AG09309 (cell line): ENCODE measurements at places on chromosomes 11 and 22.

- no peak for DNase-seq
Measured at GRCh38 chr11:73969091-73969490, 13.6 kb downstream of the UCP2 start.

- DNase-seq: no peak
Measured at GRCh38 chr22:24441406-24442351, 14.3 kb downstream of the ADORA2A start.

DNA sequence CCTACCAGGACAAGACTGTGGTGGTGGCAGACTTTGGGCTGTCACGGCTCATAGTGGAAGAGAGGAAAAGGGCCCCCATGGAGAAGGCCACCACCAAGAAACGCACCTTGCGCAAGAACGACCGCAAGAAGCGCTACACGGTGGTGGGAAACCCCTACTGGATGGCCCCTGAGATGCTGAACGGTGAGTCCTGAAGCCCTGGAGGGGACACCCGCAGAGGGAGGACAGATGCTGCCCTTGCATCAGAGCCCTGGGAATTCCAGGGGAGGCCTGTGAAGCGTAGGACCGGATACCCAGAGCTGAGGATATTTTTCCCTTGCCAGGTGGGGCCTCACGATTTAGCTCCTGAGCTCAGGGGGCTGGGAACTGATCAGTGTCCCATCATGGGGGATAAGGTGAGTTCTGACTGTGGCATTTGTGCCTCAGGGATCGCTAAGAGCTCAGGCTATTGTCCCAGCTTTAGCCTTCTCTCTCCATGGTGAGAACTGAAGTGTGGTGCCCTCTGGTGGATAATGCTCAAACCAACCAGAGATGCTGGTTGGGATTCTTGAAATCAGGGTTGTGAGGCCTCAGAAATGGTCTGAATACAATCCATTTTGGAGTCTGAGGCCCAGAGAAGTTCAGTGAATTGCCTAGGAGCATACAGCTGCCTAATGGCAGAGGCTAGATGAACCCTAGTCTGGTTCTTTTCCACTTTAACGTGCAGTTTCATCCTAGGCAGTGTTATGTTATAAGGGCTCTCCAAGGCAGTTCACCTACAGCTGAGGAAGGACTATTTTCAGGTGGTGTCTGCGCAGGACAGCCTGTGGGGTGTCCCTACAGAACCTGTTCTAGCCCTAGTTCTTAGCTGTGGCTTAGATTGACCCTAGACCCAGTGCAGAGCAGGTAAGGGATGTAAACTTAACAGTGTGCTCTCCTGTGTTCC, 19.5 kb downstream of the PIK3IP1 start:
- no peak for DNase-seq

DNA sequence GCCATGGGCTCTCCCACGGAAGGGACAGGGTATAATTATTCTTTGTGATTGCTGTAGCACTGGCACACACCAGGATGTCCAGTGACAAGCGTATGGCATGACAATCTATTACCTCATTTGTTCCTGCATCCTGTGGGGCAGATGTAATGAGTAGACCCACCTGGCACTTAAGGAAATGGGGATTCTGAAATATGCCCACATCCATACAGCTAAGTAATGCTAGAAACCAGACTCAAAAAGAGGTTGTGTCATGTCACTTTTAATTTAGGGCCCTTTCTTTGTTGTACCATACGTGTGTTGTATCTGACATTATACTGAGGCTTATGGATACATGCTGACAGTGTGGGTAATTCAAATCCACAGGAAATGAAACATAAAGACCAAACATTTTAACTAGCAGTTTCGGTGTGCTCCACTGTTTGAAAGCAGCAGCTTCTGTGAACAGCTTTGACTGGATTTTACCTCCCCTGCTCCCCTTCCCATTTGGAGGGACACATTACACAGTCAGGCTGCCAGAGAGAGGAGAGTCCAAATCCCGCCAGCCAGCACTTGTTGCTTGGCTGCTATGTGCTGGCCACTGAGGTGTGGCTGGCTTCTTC, 21.2 kb downstream of the GRAMD1B start:
- DNase-seq: no peak

GRCh38 chr11:81787584-81788049, 946.0 kb downstream of the FAM181B start:
- no peak for DNase-seq

DNA sequence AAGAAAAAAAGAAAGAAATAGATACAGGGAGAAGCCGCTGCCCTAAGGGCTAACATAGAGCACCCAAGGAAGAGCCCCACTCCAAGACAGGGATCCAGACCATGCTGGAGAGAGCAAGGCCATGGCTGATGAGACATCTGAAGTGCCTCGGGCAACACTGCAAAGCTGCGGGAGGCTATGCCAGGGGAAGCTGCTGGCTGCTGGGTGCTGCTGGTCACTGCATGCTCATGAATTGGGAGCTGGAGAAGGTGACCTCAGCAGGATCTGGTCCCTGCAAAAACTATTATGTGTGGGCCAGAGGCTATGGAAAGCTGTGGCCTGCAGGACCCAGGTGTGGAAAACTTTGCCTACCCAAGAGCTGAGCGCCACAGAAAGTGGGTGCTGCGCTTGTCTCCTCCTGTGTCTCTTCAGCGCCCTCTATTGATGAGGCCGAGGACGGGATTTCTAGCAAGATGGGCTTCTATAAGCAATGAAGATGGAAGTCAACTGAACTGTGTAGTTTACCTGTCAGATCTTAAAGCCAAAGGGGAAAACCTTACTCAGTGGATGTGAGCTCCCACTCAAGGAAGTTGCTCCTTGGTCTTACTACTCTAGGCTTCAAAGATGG, 17.3 kb upstream of the SLC29A2 start:
- DNase-seq: no peak

DNA sequence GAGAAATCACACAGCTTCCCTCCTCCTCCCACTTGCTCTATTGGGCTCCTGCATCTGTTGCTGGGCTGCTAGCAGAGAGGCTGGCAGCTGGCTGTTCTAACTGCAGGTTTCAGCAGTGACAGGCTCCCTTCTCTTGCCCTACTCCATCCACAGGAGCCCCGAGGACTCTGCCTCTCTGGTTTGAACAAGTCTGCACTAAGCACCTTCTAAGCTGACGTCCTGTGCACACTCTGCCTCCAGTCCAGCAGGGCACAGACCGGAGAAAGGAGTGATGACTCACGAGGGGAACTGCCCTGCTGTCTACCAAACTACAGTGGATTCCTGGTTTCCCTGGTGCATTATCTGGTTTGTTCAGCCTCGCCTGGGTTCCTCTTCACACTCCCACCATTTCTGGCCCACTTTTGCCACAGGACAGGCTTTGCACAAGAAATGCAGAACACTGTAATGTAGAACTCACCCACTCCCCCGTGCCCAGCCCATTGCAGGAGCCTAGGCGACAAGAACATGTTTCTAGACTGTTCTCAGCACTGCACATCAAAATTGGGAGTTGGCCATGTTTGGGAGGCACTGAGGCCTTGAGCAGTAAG, 26.0 kb downstream of the IL10RA start:
- no peak for DNase-seq

DNA sequence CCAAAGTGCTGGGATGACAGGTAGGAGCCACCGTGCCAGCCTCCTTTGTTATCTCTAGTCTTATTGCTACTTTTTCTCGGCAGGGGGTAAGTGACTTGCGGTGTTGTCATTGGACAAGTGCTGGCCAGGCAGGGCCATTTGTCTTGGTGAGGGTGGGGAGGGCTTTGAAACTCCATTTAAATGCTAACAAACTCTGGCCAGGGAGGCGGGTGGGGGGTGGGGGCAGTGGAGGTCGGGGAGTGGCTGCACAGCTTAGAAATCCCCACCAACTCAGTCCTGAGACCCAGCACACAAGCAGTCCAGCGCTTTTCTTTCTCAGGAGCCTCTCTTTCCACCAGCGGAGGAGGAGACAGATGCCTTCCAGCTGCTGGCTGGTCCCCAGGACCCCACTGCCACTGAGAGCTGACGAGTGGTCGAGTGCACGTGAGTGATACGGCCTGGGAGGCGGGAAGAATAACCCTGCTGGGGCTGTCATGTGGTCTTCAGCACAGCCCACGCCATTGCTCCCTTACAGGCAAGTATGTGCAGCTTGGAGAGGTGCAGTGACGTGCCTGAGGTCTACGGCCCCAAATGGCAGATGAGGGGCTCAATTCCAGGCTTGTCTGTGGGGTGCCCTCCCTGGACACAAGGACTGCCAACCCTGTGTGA, 24.2 kb upstream of the OSBPL5 start:
- DNase-seq: no peak

GRCh38 chr22:39926753-39927152, 25.9 kb downstream of the GRAP2 start:
- no peak for DNase-seq

DNA sequence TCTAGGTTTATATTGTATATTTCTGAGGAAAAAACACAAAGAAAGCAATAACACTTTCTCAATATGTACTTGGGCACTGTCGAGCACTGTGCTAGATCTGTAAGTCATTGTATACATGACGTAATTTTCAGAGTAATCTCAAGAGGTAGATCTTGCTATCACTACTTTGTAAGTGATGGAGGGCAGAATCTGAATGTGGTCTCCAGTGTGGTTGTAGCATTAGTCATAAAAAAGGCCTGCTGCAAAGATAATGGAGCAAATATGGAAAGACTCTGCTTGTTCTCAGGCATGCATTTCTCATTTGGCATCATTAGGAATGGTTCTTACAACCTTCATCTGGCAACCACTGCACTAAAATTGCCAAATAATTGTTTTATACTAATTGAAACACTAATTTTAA, 419.8 kb upstream of the CCDC179 start:
- DNase-seq: no peak

- DNase-seq: no peak
Measured at GRCh38 chr11:119187123-119187892, 2.0 kb downstream of the NHERF4 start.

- no peak for DNase-seq
Measured at GRCh38 chr11:88357323-88358039, 19.9 kb upstream of the CTSC start.

- no peak for DNase-seq
Measured at GRCh38 chr11:42972741-42973140, 339.1 kb upstream of the API5 start.

GRCh38 chr22:20953342-20953608, 13.8 kb upstream of the AIFM3 start:
- no peak for DNase-seq

GRCh38 chr22:29125844-29126243, 53.0 kb downstream of the KREMEN1 start:
- no peak for DNase-seq

GRCh38 chr11:132337819-132338416, 967.5 kb downstream of the NTM start:
- no peak for DNase-seq

DNA sequence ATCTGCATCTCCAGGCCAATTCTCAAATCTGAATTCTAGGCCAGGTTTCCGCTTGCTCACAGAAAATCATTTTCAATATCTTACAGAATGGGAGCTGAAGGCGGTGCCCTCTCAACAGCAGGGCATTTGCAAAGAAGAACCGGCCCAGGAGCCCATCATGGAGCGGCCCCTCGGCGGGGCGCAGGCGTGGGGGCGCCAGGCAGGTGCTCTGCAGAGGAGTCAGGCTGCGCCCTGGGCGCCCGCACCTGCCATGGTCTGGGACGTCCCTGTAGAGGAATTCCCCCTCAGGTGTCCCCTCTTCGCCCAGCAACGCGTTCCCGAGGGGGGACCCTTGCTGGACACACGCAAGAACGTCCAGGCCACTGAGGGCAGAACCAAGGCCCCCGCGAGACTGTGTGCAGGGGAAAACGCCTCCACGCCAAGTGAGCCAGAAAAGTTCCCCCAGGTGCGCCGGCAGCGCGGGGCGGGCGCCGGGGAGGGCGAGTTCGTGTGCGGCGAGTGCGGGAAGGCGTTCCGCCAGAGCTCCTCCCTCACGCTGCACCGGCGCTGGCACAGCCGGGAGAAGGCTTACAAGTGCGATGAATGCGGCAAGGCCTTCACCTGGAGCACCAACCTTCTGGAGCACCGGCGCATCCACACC, 11.5 kb downstream of the ZNF74 start:
- no peak for DNase-seq

GRCh38 chr11:76103460-76103859, 102.8 kb downstream of the WNT11 start:
- DNase-seq: no peak

- DNase-seq: no peak
Measured at GRCh38 chr11:116686866-116687265, 85.9 kb downstream of the BUD13 start.

DNA sequence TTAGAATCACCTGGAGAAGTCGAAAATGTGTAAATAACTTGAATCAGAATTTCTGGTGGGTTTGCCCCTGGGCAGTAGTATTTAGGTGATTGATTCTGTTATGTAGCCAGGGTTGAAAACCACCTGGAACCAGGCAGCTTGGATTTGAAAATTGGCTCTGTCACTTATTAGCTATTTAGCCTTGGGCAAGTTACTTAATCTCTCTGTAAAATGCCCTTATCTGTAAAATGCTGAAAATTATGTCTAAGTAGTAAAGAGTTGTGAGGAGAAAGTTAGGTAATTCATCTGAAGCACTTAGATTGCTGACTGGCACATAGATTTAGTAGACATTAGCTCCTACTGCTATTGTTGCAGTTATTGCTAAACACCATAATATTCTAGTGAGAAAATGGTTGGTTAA, 49.3 kb downstream of the PPME1 start:
- no peak for DNase-seq

DNA sequence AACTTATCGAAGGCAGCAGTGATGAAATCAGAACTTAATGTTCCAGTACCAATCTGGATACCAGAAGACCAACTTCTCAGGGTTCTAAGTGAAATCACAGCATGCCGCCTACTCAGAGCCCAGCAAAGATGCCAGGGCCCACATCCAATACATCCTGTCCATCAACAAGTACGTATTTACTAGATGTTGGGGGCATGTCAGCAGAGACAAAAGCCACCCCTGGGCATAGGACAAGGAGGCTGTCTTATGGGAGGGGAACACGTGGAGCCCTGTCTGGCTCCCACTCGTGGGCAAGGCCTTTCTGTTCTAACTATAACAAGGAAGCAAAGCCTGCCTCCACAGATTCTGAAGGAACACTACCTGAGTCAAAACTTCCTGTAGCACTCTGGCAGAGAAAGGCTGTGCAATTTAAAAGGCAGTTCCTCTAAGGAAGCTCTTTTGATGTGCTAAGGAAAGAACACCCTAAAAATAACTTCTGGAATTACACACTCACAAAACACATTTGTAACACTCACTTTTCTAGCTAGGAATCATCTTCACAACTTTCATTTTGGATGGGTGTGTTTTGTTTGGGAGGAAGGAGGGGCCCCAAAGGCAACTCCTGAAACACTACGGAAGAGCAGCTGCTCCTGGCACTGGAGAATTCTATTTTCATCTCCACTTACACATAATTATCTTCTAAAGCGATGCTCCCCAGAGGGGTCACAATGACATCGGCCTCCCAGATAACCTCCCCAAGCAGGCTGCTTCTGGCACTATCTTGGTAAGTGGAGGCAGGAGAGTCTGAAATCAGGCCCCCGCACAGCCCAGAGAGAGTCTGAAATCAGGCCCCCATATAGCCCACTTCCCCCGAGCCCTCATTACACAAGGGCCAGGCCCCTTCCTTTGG, 14.2 kb downstream of the SMCO4 start:
- no peak for DNase-seq

GRCh38 chr11:2789331-2789730, 89.5 kb upstream of the KCNQ1OT1 start:
- no peak for DNase-seq

GRCh38 chr11:16512198-16512898, 156.0 kb upstream of the SOX6 start:
- DNase-seq: no peak
